ENCODE measurements at places on chromosomes 5 and 9.

DNA sequence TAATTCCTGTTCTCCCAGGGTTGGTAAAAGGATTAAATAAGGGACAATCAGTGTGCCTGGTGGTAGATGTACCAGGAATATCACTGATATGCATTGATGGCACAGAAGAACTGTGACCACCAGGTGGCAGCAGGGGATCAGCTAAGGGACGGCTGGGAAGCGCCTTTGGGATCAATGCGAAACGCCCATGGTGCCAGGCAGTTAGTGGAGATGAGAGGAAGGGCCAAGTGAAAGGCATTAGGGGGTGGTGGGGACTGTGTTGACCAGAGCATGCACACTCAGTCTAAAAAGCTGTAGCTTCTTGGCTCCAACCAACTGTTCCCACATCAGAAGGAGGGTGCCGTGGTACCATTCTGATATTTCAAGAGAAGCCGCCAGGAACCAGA lies 55.6 kb downstream of the ARHGEF37 start:
- DNase-seq = peak; percentile 44

DNA sequence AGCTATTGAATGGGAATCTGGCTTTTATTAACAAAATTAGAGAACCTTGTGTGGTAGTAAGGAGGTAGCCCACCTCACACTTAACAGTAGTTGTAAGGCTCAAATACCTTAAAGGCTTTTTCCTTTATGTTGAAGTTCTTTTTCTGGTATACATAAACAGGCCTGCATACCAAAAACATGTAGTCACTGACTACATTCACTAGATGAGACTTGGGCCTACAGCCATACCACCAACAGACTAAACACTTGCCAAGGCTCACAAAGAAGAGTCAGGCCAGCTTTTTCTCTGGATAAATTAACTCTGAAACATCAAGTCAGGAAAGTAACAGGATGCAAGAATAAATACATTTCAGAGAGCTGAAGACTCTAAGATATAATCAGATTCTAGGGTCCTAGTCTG lies 78.6 kb upstream of the MPDZ start:
- DNase-seq = peak; percentile 74

DNA sequence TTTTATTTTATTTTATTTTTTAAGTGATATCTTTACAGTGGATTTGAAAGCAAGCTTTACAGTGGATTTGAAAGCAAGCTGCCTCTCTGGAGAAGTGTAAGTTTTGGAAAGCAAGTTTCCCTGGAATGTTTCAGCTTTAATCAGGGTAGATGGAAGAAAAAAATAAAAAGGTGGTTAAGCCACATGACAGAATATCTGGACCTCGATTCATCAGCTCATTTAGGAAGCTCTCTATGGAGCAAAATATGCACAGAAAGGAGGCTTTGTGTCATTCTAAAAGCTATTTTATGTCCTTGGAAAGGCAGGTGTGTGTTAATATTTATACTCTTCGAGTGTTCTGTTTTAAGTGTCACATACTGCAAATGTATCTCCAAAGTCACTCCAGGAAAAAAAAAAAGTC lies 409.2 kb upstream of the KLF4 start:
- no peak for DNase-seq

DNA sequence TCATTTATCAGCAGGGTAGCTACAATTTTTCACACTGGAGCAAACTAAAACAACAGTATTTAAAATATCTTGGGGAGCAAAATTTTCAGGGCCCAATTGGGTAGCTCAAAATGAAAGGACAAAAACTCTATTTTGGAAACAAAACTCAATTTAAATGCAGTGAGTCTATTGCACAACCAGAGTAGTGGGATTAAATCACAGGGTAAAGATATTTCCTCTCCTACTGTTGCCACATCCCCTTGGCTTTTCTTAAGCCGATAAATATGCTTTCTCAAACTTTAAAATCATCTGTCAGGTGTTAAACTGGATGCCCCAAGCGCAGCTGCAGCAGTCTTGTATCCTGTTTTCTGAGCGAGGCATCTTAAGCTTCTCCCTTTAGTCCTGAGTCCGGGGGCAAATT lies 1474.3 kb upstream of the CDH9 start:
- DNase-seq = peak; percentile 3

GRCh38 chr9:84748112-84748511 lies 78.6 kb downstream of the NTRK2 start:
- DNase-seq = no peak

DNA sequence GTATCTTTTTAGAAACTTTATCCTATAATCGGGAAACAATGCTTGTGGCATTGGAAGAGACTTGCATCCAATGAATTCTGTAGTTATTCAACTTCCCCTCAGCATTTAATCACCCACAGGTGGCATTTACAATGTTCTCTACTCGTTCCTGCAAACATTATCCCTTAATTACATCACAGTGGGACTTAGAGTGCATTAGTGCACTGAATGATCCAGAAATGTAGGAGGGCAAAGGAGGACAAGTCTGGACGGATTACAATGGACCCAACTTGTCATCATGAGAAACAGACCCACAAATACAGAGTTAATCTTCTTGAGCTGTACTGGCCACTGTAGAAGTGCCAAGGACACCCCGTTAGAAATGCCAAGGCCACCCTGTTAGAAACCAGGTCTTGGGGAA lies 129.1 kb downstream of the DOCK8 start:
- DNase-seq = no peak

DNA sequence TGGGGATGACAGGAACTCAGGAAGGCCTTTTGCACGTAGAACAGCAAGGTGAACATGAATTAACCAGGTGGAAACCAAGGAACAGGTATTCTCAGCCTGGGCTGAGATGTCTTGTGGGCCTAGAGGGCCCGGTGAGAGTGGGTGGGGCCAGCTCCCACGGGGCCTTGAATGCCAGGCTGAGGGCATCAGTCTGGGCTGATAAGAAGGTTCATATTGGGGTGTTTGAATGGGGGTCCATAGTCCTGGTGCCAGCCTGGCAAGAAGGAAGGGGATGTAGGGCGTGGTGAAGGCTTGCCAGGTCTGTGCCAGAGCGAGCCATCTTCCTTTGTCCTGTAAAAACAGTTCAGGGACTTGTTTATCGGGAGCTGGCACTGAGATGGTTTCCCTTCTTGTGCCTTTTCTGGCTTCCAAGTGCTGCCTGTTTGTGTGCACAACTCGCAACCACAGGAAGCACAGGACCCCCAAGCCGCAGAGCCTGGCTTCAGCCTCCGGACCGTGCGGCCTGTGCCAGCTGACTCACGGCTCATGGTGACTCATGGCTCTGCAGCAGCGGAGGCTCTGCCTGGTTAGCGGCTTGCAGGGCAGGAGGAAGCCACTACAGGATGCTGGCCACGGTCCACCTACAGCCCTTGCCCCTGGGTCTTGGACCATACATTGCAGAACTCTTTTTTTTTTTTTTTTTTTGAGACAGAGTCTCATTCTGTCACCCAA lies 2.4 kb downstream of the CARD19 start:
- peak; percentile 98 for DNase-seq

- DNase-seq = no peak
Observed at GRCh38 chr5:141850244-141850768, 27.9 kb downstream of the PCDH1 start.
